ENCODE measurements at places on chromosomes 4 and X.

DNA sequence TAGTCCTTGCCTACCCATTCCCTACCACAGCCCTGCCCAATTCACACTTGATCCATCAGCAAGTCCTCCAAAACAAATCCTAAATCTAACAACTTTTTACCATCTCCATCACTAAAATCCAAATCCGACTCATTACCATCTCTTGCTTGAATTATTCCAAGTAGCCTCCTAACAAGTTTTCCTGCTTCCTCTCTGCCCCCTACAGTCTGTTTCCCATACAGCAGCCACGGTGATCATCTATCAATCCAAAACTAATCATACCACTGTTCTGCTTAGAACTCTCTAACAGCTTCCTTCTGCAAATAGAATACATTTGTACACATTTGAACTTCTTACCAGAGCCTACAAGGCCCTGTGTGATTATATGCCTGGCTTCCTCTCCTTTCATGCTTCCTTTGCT is 133.0 kb downstream of the SHROOM4 start:
- no peak for DNase-seq

GRCh38 chr4:156733582-156733981 is 238.0 kb downstream of the PDGFC start:
- DNase-seq: no peak

DNA sequence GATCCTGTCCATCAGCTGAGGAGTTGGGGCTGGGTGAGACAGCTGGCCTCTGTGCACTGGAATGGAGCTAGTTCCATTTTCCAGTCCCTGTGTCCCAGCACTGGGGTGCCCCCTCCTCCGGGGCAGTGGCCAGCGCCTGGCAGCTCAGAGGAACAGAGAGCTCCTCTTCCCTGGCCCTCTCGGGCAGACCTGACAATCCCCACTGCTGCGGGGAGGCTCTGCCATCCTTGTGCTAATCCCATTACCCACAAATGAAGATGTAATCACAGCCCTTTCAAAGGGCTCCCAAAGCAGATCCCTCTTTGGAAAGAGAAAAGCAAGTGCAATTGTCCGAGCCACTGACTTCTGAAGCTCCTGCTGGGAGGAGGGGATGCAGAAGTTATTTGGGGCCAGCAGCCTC is 75.1 kb upstream of the MSX1 start:
- no peak for DNase-seq

- no peak for DNase-seq
Measured at GRCh38 chrX:97685753-97686152, 802.0 kb downstream of the RPA4 start.

DNA sequence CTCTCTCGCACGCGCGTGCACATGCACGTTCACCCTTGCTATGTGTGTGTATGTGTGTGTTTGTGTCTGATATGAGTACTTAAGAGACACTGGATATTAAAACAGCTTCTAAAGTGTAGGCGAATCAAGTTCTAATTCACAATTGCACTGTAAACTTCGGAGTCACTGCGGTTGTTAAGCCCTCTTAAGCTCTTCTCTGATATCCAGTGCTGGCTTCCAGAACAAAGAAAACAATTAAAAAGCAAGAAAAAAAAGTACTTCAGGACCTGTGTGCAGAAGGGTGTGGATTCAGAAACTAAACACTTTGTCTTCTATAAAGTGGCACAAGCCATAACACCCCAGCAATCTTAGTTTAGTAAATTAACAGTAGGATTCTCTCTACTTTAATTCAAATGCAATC is 300.2 kb downstream of the PCDH7 start:
- no peak for DNase-seq

GRCh38 chrX:19827088-19827487 is 60.3 kb downstream of the SH3KBP1 start:
- DNase-seq: no peak

GRCh38 chrX:123745511-123745910 is 12.7 kb upstream of the THOC2 start:
- no peak for DNase-seq

DNA sequence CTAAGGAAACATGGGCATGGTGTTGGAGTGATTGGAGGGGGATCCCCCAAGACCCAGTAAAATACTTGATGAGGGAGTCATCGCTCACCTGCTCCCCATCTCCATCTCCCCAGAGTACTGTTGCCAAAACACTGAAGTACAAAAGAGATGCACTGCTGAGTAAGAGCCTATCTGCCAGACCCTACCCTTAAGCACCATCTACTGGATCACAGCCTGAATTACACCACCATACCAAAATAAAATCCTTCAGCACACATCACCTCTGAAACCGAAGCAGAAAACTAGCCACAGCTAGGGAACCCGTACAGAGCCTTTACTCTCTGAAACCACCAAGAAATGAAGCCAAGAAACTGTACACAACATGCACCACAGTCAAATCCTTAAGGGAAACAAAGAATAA is 466.3 kb upstream of the ACTRT1 start:
- no peak for DNase-seq

DNA sequence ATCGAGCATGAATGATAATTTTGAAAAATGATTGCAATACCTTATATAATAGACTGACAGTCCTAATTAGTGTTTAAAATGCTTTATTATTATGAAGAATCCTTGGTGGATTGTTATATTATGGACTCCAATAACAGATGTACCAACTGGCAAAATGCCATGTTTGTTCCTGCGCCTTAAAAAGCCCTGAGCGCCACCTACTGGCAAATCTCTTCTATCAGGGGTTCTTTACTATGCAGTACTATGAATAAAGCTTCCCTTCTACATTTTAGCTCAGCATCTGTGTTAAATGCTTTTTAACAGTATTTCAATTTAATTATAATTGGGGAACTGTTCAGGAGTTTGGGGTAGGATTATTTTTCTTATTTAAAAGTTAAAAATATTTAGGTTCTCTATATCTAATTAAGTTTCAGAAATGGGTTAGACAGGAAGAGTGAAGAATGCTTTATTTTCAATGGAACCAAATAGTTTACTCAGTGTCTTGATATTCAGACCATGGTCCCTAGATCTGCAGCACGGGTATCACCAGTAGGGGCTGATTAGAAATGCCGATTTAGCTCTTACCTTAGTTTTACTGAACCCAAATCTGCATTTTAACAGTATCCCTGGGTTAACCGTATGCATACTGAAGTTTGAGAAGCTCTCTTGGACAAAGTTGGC is 20.0 kb downstream of the CFAP97 start:
- peak; percentile 67 for DNase-seq

- DNase-seq: no peak
Measured at GRCh38 chr4:87270144-87270543, 49.7 kb upstream of the KLHL8 start.

DNA sequence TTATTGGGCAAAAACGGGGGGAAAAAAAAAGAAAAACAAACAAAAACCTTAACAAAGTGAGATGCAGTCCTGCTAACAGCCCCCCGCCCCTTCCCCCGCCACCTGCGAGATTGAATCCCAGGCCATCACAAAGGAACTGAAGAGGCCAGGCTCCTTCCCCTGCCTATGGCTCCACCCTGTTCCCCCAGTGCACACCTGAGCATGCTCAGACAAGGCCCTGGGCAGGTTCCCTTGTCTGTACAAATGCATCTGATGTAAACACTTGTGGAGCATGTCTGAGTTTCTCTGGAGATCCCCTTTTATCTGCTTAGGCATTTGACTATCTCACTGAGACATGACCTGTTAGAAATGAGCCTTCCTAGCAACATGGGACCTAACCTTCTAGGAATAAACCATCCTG is 983.7 kb upstream of the PABPC4L start:
- DNase-seq: no peak

DNA sequence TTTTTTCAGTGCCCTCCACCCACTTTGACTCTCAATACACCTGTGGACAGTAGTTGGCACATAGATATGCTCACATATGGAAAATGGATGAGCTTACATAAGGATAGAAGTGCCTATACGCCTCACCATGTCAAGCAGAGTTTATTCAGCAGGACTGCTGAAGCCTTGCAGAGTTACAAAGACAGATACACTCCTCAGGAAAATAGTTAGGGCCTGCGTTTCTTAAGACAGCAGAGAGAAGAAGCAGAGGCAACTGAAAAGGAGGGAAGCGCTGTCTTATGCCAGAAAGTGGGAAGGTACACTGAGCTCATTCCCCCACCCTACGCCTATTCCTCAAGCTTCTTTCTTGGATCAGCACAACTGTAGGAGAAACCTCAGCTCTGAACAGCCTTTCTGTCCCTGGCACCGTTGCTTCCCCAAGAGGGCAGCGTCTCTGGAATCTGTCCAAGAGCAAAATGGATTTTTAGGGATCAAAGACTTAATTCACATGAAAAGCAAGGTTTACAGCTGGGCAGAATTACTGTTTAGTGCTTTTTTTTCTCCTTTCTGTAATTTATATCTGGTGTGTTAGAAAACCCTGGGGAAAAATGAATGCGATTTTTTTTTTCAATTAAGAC is 37.3 kb upstream of the MBTPS2 start:
- no peak for DNase-seq

DNA sequence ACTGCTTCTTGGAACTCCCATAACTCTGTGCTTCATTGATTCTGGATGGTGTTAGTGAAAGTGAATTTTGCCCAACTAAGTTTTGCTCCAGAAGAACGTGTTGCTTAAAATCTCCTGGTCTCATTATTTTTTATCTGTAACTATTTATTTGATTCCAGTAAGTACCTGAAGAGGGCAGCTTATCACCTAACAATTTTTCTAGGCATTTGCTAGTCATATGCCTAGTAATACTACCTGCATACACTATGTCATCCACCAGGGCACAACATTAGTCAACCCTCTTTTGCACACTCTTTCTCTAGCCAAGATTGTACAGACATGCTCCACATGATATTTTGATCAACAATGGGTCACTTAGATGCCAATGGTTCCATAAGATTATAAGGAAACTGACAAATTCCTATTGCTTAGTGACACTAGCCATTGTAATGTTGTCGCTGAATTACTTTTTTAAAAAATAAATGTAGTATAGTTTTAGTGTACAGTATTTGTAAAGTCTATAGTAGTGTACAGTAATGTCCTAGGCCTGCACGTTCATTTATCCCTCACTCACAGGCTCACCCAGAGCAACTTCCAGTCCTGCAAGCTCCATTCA is 499.9 kb upstream of the AADAT start:
- DNase-seq: no peak

- DNase-seq: no peak
Measured at GRCh38 chr4:181420950-181421349, 822.3 kb upstream of the TENM3 start.

Measured in activated CD4-positive, alpha-beta T cell treated with anti-CD3 and anti-CD28 coated beads, Interleukin-2, amount 50 U/mL, for 4 hours (primary cell).